ENCODE measurements at places on chromosomes 16 and 17. TPM values are rescaled to one million over a fixed set of nuclear protein-coding genes. Genes with fewer than 3 reads are reported as not detected.
A peak's percentile ranks its signal among the peaks of the same experiment; 100 is the strongest.

OR1F1 gene
- not detected for total RNA-seq

CX3CL1 gene
- total RNA-seq = 33.6 TPM

DNA sequence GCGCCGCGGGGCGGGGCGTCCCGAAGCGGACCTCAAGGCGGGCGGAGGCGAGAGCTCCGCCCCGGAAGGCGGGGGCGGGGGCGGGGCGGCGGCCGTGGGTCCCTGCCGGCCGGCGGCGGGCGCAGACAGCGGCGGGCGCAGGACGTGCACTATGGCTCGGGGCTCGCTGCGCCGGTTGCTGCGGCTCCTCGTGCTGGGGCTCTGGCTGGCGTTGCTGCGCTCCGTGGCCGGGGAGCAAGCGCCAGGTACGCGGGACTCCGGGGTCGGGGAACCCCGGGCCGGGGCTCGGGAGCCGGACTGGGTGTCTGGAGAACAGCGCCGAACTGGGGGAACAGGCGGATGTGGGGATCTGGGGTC, at the start of gene TNFRSF12A:
TNFRSF12A (plus strand) TSS at position 122 of the 357 bp plus-strand sequence; CDS start at position 152, 30 bp downstream.
- DNase-seq = peak; percentile 88
- H3K27me3 ChIP-seq = peaks cover 18% of the 10 kb centered on the region
- H3K4me3 ChIP-seq = peak within 1 kb of the TSS; percentile 77
- peaks cover 64% of the 10 kb centered on the region for H3K4me1 ChIP-seq
- H3K36me3 ChIP-seq = no peaks in the 10 kb centered on the region

GRCh38 chr17:82021107-82021899, 1.4 kb downstream of the CENPX start:
- no peaks in the 10 kb centered on the region for H3K36me3 ChIP-seq
- peak overlapping the region; percentile 83 for H3K27ac ChIP-seq
- peaks cover 55% of the 10 kb centered on the region for H3K4me1 ChIP-seq
- DNase-seq = peak; percentile 85

GRCh38 chr17:82950525-82951102, 110.8 kb upstream of the ZNF750 start:
- peak; percentile 10 for DNase-seq
- no peaks in the 10 kb centered on the region for H3K36me3 ChIP-seq
- H3K27me3 ChIP-seq = no peaks in the 10 kb centered on the region
- no peak overlapping the region for H3K27ac ChIP-seq
- no peaks in the 10 kb centered on the region for H3K4me1 ChIP-seq
- no peak overlapping the region for H3K4me3 ChIP-seq

DNA sequence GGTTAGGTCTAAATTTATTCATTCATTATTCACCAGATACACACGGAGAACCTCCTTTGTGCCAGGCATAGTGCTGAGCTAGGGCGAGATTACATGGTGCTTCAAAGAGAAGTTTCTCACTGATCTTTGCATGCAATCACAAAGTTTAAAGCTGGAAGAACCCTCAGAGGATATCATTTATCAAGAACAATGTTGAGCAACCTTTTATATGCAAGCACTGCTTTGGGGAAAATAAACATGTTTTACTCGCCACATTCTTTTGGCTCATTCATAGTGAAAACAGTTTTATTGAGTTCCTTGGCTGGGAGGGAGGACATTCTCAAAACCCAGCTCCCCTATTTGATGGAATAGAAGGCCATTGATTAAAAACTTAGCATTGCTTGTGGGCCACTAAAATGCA, 49.8 kb upstream of the XYLT1 start:
- H3K4me1 ChIP-seq = no peaks in the 10 kb centered on the region
- peaks cover 4% of the 10 kb centered on the region for H3K27me3 ChIP-seq
- H3K36me3 ChIP-seq = no peaks in the 10 kb centered on the region
- DNase-seq = no peak
- no peak overlapping the region for H3K27ac ChIP-seq

DNA sequence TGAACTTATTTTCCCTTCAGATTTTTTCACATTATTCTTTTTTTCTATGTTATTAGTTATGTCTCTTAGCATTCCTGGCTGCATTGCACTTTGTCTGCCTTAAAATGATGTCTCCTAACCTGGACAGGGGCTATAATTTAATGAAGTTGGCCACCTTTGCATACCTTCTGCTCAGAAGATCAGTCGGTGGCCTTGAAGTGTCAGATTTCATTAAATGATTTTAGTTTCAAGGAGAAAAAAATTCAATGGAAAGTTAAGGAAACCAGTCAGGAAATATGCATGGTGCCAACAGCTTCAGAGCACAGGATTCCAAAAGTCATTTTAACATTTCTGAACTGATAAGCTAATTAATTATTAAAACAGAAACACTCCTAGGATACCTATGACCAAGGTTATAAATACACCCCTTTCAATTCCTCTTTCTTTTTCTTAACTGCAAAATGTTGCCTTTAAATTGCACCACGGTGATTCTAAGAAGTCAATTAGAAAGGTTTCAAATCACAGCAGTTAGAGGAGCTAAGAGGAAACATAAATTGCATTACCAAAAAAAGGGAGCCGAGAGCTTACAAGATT, 533.4 kb downstream of the KCNJ2 start:
- no peaks in the 10 kb centered on the region for H3K36me3 ChIP-seq
- no peak overlapping the region for H3K27ac ChIP-seq

Data from lower lobe of right lung (tissue), 2 donors.